ENCODE measurements at places on chromosomes 6 and 20.

GRCh38 chr6:89522778-89523177, 89.8 kb downstream of the ANKRD6 start:
- DNase-seq: no peak

DNA sequence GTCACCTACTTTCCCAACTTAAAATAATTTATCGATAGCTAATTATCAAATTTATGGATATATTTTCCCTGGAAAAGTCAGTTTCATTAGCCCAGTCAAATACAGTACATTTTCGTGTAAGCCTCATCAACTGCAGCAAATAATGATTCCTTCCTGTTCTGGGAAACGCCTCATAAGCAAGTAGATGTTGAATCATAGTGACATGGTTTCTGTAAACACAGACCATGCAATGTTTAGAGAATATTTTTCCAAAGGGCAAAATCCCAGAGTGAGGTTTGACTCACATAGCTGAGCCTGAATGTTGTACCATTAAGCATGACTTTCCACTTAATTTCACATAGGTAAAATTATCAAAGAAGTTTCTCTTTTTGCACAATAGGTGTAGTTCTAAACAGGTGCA, 16.7 kb upstream of the VNN1 start:
- no peak for DNase-seq

DNA sequence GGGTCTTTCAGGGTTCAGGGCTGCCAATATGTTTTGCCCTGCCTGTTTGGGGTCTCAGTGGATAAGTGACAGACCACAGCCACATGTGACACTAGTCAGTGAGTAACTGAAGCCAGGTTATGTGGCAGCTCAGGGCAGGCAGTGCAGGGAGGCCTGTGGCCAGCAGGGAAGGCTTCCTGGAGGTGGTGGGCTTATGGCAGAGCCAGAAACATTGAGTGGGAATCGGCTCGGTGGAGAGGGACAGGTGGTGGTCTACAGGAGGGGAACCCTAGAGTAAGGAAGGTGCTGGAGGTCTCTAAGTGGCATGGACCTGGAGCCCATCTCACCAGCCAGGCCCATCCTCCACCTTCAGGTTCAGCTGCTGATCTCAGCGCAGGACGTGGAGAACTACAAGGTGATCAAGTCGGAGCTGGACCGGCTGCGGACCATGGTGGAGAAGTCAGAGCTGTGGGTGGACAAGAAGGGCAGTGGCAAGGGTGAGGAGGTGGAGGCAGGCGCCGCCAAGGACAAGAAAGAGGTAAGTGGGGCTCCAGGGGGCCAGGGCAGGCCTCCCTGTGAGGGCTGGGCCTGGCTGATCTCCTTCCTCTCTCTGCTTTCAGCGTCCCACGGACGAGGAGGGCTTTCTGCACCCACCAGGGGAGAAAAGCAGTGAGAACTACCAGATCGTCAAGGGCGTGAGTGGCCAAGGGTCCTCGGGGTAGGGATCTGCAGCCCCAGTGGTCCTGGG, 34.9 kb downstream of the UQCC2 start:
- DNase-seq: no peak

- DNase-seq: no peak
Measured at GRCh38 chr6:149696901-149697300, 21.0 kb downstream of the LATS1 start.

GRCh38 chr6:45454008-45454911, 76.5 kb upstream of the SUPT3H start:
- DNase-seq: no peak

All from activated T-cell treated with anti-CD3 and anti-CD28 coated beads, Interleukin-2, amount 50 U/mL, for 48 hours (primary cell).